NCI-H774 (cell line): ENCODE measurements at places on chromosomes 3 and 15.

DNA sequence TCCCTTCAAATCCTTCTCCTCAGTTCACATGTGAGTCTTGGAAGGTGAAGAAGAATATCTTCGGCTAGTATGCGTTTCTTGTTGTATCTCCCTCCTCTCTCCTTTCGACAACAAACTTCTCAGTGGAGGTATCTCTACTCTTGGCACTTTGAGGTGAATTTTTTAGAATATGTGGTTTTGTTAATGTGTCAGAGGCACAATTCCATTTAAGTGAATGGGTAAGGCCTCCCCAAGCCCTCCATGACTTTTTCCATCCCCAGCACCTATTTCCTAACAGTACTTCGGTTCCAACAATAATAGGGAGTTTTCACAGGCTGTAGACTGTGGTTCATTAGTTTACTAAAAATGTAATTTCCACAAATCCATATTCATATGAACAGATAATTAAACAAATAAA, 74.2 kb downstream of the TM4SF4 start:
- DNase-seq = no peak

DNA sequence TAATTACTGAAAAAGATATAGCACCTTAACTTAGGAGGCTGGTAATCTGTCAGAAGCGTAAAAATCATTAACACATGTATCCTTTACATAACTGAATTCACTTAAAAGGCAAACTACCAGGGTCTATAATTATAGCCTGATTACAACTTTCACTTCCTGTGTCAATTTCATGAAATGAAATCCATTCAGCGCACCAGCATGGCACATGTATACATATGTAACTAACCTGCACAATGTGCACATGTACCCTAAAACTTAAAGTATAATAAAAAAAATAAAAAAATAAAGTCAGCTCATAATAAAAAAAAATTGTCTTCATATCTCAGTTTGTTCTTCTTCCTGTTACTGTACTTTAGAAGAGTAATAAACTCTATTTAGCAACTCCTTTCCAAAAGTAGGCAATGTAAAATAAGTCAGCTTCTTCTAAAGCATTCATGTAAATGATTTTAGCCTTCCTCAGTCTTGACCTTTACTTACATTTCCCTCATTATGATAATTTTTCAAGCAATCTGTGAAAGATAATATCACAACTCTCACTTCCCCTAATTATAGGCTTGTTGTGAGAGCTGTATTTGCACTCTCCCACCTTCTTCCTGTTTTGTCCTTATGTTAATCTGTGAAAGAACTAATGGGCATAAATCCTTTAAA, 50.1 kb downstream of the KBTBD8 start:
- DNase-seq = no peak

DNA sequence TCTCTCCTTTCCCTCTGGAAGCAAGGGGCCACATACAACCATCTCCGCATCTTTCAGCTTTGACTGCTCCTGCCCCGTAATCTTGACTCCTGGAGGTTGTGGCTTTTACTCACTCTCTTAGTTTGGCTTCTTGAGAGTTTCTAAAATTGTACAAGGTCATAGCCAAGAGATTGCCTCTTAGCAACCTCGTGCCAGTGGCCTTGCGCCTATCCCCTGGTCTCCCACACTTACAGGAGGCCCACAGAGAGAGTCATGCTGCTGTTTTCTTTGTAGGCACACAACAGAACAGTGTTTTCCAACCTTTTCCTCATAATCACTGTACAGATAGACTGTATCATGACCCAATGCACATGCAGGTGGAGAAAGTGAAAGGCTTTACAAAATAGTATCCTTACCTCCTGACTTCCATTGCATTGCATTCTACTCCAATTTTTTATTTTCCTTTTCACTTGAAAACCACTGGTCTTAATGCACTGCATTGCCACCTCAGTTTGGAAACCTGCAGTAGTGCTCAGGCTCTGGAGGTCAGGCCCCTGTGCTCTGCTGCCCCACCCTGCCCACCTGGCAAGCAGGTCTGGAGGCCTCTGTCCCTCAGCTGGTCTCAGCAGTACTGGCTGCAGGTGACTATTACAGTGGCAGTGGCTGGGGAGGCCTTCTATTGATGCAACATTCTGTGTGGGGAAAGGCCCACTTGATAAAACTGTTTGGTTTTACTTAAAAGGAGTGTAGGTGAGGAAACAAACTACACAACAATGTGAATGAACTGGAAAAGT, 156.2 kb downstream of the DNAJB8 start:
- no peak for DNase-seq

- DNase-seq = no peak
These were observed 13.8 kb upstream of the ZNF662 start for GRCh38 chr3:42892169-42892568.

DNA sequence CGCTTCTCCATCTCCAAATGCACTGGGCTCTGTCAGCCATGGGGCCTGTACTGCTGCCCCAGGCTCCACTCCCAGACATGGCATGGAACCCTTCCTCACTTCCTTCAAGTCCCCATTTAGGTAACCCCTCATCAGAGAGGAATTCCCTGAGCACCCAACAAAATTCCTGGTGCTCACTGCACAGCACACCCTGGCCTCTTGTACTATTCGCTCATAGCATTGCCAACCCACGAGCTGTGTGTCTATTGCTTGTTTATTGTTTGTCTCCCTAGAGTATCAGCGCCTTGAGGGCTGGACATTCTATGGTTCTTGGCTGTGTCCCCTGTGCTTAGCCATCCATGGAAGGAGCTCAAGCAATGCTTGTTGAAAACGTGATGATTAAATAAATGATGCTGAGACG, 46.1 kb upstream of the SLCO2A1 start:
- no peak for DNase-seq

DNA sequence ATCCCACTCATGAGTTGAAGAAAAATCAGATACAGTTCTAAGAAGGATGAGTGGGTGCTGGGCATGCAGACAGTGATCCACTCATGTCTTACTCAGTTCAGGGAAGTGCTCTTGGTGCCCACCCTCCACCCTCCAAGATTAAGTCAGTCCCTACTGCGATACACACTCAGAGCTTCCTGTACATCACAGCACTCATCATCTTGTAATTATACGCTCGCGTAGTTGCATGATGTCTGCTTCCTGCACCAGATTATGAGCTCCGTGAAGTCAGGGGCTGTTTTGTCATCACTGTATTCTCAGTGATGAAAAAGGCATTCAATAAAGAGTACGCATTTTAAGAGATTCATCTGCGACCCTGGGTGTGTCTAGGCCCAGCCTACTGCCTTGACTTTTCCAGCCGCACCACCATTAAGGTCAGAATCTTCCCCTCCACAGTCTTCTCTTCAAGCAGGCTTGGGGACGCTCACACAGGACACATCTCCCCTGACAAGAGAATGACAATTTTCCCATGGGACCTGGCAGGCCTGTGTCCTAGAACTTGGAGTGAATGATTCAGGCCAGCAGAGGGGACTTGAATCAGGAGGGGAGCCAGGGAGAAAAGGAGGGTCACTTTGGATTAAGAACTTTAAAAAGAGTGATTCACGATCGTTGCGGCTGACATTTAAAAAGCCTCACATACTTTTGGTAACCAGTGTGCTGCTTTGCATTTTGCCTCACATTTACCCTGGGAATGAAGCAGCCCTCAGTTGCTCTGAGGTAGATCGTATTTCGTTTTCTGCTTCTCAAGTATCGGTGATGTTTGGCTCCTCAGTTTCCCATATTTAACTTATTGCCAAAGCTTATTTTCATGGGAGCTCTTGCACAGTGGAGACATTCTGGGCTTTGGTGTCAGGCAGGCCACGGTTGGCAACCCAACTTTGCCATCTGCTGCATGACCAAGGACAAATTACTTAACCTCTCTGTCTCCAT, 7.9 kb upstream of the PDE8A start:
- DNase-seq = no peak

GRCh38 chr3:144771381-144771870, 799.8 kb downstream of the DIPK2A start:
- DNase-seq = no peak

- DNase-seq = no peak
These were observed 127.2 kb downstream of the ARNT2 start for GRCh38 chr15:80531388-80531787.

DNA sequence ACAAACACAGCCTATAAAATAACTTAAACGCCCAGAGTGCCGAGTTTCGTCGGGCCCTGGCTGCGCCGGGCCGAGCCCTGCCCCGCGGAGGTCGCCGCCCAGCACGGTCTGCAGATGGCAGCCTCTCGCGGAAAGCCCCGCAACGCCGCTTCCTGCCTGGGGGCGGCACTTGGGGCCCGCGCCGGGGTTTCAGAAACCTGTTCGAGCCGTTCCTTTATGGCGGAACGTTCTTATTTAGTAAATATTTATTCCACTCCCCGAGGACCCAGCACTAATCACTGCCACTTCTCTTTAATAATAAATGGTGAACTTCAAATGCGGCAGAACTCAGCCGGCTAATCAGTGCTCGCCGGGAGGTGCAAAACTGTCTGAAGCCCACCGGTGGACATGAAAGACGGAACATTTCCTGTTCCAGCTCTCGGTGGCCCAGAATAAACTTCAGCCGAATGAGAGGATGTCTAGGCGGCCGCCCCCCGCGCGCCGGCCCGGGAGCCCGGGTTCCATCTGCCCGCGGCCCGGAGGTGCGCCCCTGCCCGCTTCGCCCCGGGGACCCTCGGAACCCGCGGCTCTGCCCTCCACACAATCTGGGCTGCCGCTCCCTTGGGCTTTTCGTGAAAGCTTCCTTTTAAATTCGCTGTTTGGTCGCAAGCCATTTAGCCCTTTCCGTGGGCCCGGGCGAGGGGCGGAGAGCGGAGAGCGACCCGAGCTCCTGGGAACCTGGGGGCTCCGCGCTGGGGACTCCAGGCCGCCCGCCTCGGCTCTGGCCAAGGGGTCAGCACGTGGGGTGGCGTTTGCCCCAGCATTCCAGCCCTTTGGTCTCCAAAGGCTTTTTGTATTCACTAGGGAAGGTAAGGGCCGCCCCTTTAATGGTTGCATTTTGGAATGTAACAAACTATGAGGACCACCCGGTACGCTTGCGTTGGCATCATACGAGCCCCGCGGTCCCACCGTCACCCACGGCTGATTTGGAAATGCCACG, 110.8 kb upstream of the ATP11B start:
- peak; percentile 72 for DNase-seq

GRCh38 chr3:185145511-185145910, 7.3 kb downstream of the C3orf70 start:
- DNase-seq = no peak
